Subcutaneous preadipocyte (primary cell): ENCODE measurements at places on chromosomes 1 and 21. TPM values are rescaled to one million over a fixed set of nuclear protein-coding genes. Genes with fewer than 3 reads are reported as not detected.

The LENEP gene
- not detected in 2 replicates for total RNA-seq

The DENND2C gene
- total RNA-seq = 2.5 and 3.7 TPM in 2 replicates

The RCC1 gene
- 59.2 and 76.8 TPM in 2 replicates for total RNA-seq

The CLIC6 gene
- 0.20 and 0.73 TPM in 2 replicates for total RNA-seq

The OR2L13 gene
- total RNA-seq = not detected in 2 replicates

The S100A7 gene
- not detected in 2 replicates for total RNA-seq

The KLHDC7A gene
- not detected in 2 replicates for total RNA-seq

The SEMA4A gene
- total RNA-seq = 0.37 and 0.98 TPM in 2 replicates

The CORT gene
- 0.37 and 0.78 TPM in 2 replicates for total RNA-seq

The PLA2G2A gene
- total RNA-seq = not detected in 2 replicates

The GPBP1L1 gene
- 58.4 and 90.9 TPM in 2 replicates for total RNA-seq

The ASAP3 gene
- total RNA-seq = 39.9 and 68.0 TPM in 2 replicates

The TENT5C gene
- not detected in 2 replicates for total RNA-seq

The DRAXIN gene
- total RNA-seq = under 0.01 TPM in 2 replicates

The ZNF436 gene
- total RNA-seq = 12.1 and 21.7 TPM in 2 replicates

The PCP4L1 gene
- total RNA-seq = not detected in 2 replicates

The GJC2 gene
- 1.8 and 2.7 TPM in 2 replicates for total RNA-seq

The C1QB gene
- not detected in 2 replicates for total RNA-seq

The TNNI3K gene
- total RNA-seq = 0.37 and 0.39 TPM in 2 replicates

The OR6K3 gene
- not detected in 2 replicates for total RNA-seq

The MIXL1 gene
- not detected in 2 replicates for total RNA-seq

The ZNF281 gene
- total RNA-seq = 14.3 and 28.3 TPM in 2 replicates

The RNASEL gene
- 4.1 and 7.7 TPM in 2 replicates for total RNA-seq
